ENCODE measurements at places on chromosomes 3 and 15.

- peak; percentile 20 for DNase-seq
Measured at GRCh38 chr3:128950223-128950938, 43.5 kb downstream of the CFAP92 start.

DNA sequence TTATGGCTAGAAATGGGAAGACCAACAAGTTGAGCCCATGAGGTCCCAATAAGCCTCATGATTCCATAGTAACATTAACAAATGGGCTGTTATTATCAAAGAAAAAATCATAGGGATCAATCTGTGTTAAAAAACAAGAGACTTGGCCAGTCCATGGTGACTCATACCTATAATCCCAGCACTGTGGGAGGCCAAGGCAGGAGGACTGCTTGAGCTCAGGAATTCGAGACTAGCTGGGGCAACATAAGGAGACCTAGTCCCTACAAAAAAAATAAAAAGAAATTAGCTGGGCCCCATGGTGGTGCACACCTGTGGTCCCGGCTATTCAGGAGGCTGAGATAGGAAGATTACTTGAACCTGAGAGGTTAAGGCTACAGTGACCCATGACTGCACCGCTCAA lies 124.8 kb downstream of the DMXL2 start:
- DNase-seq, result no peak

DNA sequence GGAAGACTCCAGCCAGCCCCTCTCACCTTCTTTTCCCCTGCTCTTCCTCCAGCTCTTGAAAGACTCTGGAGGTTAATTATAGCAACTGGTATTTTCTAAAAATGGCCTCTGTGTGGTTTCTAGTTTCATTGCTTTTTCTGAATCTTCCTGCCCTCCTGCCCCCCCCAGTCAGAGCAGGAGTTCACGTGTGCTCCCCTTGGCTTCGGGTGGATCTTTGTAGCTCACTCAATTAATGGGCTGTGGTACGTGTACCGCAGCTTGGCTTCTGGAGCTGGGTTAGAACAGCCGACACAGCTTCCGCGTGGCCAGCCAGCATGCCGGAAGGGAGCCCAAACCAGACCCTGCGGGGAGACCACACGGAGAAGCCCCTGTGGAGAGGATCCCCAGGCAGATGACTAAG lies 31.5 kb downstream of the TM2D3 start:
- no peak for DNase-seq

DNA sequence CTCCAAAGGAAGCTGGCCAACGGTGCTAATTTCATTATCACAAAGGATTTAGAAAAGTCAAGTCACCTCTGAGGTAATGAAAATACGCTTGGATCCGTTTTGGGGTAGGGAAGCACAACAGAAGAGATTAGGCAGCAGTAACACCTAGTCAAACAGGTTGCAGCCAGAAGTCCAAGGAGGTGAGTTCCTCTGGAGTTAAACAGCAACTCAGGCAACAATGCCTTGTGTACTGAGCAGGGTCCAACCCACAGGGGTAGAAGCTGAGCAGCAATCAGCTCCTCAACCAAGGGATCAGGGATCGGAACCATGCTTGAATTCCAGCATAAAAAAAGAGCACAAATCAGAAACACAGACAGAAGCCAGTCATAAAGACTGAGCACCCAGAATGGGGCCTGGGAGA lies 88.1 kb upstream of the SPRED1 start:
- peak; percentile 25 for DNase-seq

DNA sequence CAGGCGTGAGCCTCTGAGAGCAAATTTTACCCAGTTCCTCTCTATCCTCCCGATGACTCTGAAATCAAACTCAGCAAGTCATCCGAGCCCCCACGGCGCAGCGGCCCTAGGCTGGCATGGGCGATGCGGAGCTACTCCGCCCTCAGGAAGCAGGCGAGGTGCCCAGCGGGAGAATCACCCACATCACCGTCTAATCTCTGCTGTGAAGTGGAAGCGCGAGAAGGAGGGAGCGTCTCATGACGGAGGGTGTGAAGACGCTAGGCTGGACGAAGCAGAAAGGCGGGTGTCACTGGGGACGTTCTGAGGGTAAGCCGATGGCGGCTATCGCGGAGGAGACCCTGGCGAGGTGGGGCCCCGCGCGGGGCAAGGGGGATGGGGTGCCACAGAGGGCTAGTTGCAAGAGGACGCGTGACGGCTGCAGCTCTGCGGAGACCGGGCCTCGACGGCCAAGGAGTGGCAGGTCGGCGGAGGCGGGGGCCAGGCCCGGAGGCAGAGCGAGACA lies 9.1 kb upstream of the GNAI2 start:
- DNase-seq, result peak; percentile 60

- DNase-seq, result peak; percentile 74
Measured at GRCh38 chr15:34795267-34796081, at the start of gene ACTC1. ACTC1 (minus strand) TSS chr15:34795549; CDS start chr15:34794808, 741 bp downstream.

DNA sequence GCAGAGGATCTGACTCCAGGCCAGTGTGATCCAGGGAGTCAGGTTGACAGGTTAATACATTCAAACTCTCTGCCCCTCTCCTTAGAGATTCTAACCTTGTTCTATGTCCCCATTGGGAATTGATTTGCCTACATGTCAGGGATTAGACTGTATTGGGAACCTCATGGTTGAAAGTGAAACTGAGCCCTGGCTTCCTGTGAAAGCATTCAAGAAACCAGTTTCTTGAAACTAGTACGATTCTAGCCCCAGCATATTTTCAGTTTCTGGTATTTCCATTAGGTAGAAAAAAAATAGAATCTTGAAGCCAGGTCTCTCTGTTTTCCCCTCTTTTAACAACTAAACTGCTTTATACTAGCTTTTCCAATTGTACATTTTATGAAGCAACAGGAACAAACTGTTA lies 140.4 kb upstream of the ABI3BP start:
- DNase-seq, result no peak

- no peak for DNase-seq
Measured at GRCh38 chr3:150936693-150937092, 31.5 kb upstream of the MINDY4B start.

GRCh38 chr3:135012101-135012500 lies 217.0 kb downstream of the EPHB1 start:
- peak; percentile 11 for DNase-seq

DNA sequence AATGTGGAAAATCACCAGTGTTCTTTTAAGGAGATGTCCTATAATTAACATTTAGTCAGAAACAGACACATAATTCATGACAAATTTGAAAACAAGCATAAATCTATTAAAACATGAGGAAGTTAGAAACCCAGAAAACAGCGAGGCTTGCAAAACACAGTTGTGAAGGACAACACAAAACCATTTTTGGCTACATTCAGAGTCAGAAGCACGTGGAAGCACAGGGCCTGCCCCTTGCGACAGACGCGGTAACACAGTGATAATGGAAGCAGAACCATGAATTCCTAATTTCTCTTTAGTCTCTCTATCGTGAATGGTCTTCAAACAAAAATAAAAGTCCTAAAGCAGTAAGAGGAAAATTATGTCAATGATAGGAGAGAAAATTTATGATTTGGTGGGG lies 12.2 kb downstream of the NCEH1 start:
- no peak for DNase-seq

GRCh38 chr3:72768006-72768441 lies 80.2 kb downstream of the SHQ1 start:
- DNase-seq, result no peak

GRCh38 chr3:127613406-127613805 lies 15.2 kb downstream of the MCM2 start:
- DNase-seq, result no peak

DNA sequence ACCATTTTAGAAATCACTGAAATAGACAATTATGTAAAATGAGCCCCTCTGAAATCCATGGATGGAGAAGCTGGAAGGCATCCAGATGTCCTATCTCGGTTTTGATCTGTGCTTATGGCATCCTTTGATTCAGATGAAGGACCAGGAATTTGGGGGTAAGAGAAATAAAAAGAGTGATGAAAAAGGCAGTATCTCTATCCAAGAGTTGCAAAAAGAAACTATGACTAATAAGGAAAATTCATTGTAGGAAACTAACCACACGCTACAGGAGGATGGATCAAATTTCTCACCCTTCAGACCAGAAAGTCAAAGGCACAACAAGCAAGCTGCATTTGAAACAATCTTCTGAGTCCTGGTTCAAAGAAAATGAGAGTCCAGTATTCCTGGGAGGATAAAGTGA lies 34.8 kb downstream of the SRGAP3 start:
- no peak for DNase-seq

- DNase-seq, result peak; percentile 78
Measured at GRCh38 chr15:52790169-52790708, at the start of gene ONECUT1. ONECUT1 (minus strand) TSS chr15:52790336; CDS start chr15:52789884, 452 bp downstream.

DNA sequence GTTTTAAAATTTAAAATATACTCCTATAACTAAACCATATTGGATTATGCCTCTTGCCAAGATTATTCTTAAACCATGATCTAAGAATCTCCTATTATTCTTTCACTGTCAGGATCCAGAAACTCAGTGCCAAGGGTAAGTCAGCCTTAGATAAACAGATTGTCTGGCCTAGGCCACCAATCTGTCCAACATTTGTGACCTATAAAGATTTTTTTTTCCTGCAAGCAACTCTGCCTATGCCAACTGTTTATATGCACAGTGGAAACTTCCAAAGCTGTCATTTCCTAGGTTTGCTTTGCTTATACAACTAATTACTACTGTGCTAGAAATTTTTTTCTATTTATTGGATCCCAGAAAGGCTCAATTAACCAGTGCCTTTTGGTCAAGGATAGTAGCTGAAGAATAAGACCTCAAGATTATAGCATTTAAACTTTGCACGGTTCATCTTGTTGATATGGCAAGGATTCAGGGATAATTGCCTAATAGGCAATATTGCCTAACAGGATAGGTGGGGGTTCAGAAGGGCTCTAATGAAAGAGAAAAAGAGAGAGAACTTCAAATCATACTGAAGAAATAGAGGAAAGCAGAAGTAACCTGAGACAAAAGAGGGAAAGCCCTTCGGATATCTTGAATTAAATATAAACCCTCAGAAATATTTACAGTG lies 22.8 kb downstream of the GAP43 start:
- DNase-seq, result no peak

- DNase-seq, result no peak
Measured at GRCh38 chr3:160112996-160113395, 112.2 kb upstream of the C3orf80 start.

GRCh38 chr3:157026091-157026490 lies 133.9 kb downstream of the CCNL1 start:
- no peak for DNase-seq

Measured in DMS53 (cell line).